ENCODE measurements at places on chromosomes 5 and 9.

- peaks cover 13% of the 10 kb centered on the region for H3K4me1 ChIP-seq
- no peak for ATAC-seq
- no peak overlapping the region for H3K27ac ChIP-seq
- H3K27me3 ChIP-seq = no peaks in the 10 kb centered on the region
- H3K4me3 ChIP-seq = no peak overlapping the region
These were observed 11.6 kb downstream of the SKIC3 start for GRCh38 chr5:95543017-95543705.

- no peaks in the 10 kb centered on the region for H3K27me3 ChIP-seq
- no peaks in the 10 kb centered on the region for H3K4me1 ChIP-seq
- ATAC-seq = no peak
- H3K27ac ChIP-seq = no peak overlapping the region
These were observed 1.6 kb upstream of the DNAH5 start for GRCh38 chr5:13946111-13946510.

DNA sequence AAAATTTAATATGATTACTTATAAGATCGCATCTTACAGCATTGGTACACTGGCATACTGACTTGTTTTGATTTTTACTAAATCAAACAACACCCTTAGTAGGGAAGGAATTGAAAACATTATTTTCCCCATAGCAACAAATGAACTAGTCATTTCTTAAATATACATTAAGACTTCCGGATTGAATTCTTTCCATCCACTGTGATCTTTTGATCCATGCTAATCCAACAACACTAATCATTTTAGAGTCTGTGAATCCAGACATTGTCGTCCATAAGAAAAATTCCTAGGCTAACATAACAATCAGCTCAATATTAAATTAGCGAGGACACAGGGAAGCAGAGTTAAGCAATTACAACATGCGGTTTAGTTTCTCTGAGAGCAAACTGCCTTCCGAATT lies 21.6 kb upstream of the ERAP1 start:
- H3K4me1 ChIP-seq = no peaks in the 10 kb centered on the region
- no peak overlapping the region for H3K4me3 ChIP-seq
- no peaks in the 10 kb centered on the region for H3K36me3 ChIP-seq

GRCh38 chr5:154166901-154167791 lies 23.4 kb upstream of the GALNT10 start:
- H3K4me3 ChIP-seq = no peak overlapping the region
- no peaks in the 10 kb centered on the region for H3K36me3 ChIP-seq
- H3K4me1 ChIP-seq = peaks cover 11% of the 10 kb centered on the region
- H3K27ac ChIP-seq = no peak overlapping the region

DNA sequence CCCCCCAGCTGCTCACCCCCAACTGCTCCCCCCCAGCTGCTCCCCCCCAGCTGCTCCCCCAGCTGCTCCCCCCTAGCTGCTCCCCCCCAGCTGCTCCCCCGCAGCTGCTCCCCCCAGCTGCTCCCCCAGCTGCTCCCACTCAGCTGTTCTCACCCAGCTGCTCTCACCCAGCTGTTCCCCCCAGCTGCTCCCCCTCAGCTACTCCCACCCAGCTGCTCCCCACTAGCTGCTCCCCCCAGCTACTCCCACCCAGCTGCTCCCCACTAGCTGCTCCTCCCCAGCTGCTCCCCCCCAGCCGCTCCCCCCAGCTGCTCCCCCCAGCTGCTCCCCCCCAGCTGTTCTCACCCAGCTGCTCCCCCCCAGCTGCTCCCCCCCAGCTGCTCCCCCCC lies 22.8 kb upstream of the AHRR start:
- no peaks in the 10 kb centered on the region for H3K27me3 ChIP-seq
- no peak overlapping the region for H3K27ac ChIP-seq
- no peaks in the 10 kb centered on the region for H3K4me1 ChIP-seq
- no peak overlapping the region for H3K4me3 ChIP-seq
- ATAC-seq = no peak
- peaks cover 10% of the 10 kb centered on the region for H3K36me3 ChIP-seq

DNA sequence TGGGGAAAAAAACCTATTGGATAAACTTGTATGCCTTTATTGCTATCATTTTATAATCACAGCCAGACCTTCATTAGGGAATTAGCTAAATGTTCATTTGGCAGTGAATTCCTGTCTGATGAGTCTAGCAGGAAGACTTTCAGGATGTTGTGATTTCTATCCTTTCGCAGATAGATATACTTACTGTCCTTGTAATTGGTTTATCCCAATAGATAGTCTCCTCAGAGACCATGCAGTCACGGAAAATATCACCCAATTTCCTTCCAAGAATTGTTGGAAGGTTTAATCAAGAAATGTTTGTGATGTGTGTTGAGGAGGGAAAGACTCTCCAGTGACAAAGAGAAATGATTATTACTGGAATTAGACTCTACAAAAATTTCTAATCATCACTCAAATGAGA lies 1937.9 kb upstream of the WWC1 start:
- no peaks in the 10 kb centered on the region for H3K27me3 ChIP-seq
- no peak overlapping the region for H3K4me3 ChIP-seq
- ATAC-seq = no peak
- H3K4me1 ChIP-seq = no peaks in the 10 kb centered on the region
- no peak overlapping the region for H3K27ac ChIP-seq
- no peaks in the 10 kb centered on the region for H3K36me3 ChIP-seq

GRCh38 chr5:72709341-72709740 lies 107.1 kb upstream of the TNPO1 start:
- no peak overlapping the region for H3K4me3 ChIP-seq
- H3K36me3 ChIP-seq = no peaks in the 10 kb centered on the region
- ATAC-seq = no peak
- H3K4me1 ChIP-seq = no peaks in the 10 kb centered on the region
- H3K27me3 ChIP-seq = no peaks in the 10 kb centered on the region

DNA sequence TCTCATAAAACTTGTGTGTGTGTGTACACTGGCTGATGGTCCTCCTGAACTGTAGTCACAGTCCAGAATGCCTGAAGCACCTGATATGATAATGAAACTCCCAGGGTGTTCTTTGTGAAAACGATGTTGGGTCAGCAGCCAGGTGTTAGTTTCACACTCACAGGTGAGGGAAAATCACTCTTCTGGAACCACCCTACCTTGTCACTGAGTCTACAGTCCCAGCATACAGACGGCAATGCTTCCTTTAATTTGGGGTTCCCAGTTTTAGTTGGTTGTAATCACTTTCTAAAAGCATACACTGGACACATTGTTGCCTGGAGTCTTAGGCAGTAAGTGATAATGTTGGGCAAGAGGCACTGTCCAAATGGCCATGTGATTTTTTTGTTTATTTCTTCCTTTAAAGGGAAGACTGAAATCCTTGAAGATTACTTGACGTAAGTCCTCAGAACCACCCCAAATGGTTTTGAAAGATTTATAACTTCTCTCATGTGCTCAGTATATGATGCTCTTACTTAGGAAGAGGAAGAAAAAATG lies 18.2 kb upstream of the MGAT1 start:
- ATAC-seq = peak; percentile 75

DNA sequence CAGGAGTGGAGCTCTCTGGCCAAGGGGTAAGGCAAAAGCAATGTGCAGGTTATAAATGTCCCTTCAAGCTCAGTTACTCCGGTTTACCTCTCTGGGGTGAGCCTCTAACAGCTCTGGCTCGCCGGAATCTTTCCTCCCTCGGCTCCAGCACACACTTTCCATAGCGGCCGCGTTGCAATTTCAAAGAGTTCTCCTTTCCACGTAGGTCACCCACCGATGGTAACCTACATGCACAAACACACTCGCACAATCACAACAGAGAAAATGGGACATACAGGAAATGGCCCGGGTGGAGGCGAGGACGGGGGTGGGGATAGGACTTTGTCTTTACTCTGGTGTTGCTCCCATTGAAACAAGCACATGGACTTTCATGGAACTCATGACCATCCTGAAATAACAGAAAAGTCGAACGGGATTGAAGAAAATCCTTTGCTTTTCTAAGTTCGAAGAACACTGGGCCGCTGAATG lies 1.2 kb downstream of the LHFPL2 start:
- no peaks in the 10 kb centered on the region for H3K4me1 ChIP-seq
- no peaks in the 10 kb centered on the region for H3K36me3 ChIP-seq
- H3K27me3 ChIP-seq = no peaks in the 10 kb centered on the region
- ATAC-seq = no peak
- peak overlapping the region; percentile 91 for H3K4me3 ChIP-seq

DNA sequence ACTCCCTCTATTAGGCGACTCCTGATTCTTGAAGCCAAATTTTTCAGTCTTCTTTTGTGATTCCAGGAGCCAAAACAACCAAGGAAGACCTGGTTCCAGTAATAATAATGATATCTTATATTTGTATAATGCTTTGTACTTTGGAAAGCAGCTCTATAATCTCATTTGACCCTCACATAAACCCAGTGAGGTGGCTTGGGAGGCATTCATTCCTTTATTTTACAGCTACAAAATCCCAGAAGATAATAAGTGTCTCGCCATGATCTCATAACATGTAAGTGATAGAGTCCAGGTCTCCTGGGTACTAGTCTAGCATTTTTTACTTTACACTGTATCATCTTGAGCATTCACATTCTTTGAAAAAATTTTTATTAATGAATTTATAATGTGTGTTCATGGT lies 143.1 kb downstream of the ACTBL2 start:
- no peaks in the 10 kb centered on the region for H3K36me3 ChIP-seq
- no peak overlapping the region for H3K27ac ChIP-seq
- H3K27me3 ChIP-seq = no peaks in the 10 kb centered on the region

GRCh38 chr9:8649160-8649559 lies 849.6 kb upstream of the DMAC1 start:
- H3K27ac ChIP-seq = no peak overlapping the region
- ATAC-seq = no peak
- no peaks in the 10 kb centered on the region for H3K4me1 ChIP-seq
- H3K27me3 ChIP-seq = no peaks in the 10 kb centered on the region
- H3K4me3 ChIP-seq = no peak overlapping the region
- H3K36me3 ChIP-seq = no peaks in the 10 kb centered on the region

GRCh38 chr5:43482490-43483297 lies 971 bp downstream of the TMEM267 start:
- no peak for ATAC-seq
- H3K27me3 ChIP-seq = no peaks in the 10 kb centered on the region
- peaks cover 7% of the 10 kb centered on the region for H3K4me1 ChIP-seq

- no peak overlapping the region for H3K27ac ChIP-seq
- ATAC-seq = no peak
- no peaks in the 10 kb centered on the region for H3K27me3 ChIP-seq
- H3K36me3 ChIP-seq = no peaks in the 10 kb centered on the region
- no peak overlapping the region for H3K4me3 ChIP-seq
- peaks cover 29% of the 10 kb centered on the region for H3K4me1 ChIP-seq
These were observed 167.7 kb upstream of the MPDZ start for GRCh38 chr9:13446938-13447842.

- peaks cover 40% of the 10 kb centered on the region for H3K36me3 ChIP-seq
- no peak overlapping the region for H3K27ac ChIP-seq
These were observed 75.9 kb downstream of the DAP start for GRCh38 chr5:10685115-10685521.

DNA sequence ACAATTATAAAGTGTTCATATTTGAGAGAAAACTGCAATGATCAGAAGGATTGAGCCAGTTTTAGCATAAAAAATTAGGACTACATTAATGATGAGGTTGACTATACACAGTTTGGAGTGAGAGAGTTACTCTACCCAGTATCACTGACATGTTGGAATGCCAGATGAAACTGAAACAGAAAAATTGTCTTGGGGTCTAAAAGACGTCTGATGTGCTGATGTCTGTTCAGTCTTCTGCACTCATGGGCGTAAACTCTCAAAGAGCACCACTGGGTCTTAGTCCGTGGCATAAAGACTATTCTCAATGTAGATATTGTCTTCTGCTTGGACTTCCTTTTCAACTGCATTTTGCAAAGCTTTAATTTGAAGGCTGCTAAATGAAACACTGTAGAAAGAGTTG lies 29.5 kb downstream of the HAVCR1 start:
- peaks cover 6% of the 10 kb centered on the region for H3K27me3 ChIP-seq
- H3K4me3 ChIP-seq = no peak overlapping the region
- H3K27ac ChIP-seq = no peak overlapping the region
- no peaks in the 10 kb centered on the region for H3K4me1 ChIP-seq

GRCh38 chr5:62354028-62354874 lies 48.2 kb downstream of the KIF2A start:
- H3K36me3 ChIP-seq = peaks cover 72% of the 10 kb centered on the region
- H3K27me3 ChIP-seq = no peaks in the 10 kb centered on the region
- no peak for ATAC-seq
- H3K27ac ChIP-seq = no peak overlapping the region

GRCh38 chr5:132434416-132435286 lies 55.9 kb downstream of the IRF1 start:
- H3K27ac ChIP-seq = peak overlapping the region; percentile 76
- no peaks in the 10 kb centered on the region for H3K27me3 ChIP-seq
- no peaks in the 10 kb centered on the region for H3K36me3 ChIP-seq
- H3K4me3 ChIP-seq = no peak overlapping the region

DNA sequence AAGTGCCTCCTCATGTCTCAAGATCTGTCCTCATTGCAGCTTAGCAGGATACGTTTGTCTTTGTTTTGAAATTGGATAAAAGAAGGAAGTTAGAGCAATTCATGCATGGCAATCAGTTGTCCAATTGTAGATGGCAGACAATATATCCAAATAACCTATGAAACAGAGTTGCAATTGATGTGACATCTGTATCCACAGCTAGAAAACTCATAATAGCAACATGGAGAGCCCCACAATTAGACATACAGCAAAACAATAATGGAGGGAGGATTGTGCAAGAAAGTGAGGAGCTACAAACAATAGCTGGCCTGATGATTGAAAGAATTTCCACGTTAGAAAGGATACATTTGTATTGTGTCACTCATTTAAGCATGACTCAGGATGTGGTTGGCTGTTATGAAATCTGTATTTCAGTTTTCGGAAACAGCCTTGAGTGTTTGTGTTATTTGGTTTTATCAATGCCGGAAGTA lies 132.0 kb downstream of the FAM174A start:
- no peaks in the 10 kb centered on the region for H3K4me1 ChIP-seq
- no peaks in the 10 kb centered on the region for H3K36me3 ChIP-seq
- peak; percentile 46 for ATAC-seq
- H3K27ac ChIP-seq = no peak overlapping the region

DNA sequence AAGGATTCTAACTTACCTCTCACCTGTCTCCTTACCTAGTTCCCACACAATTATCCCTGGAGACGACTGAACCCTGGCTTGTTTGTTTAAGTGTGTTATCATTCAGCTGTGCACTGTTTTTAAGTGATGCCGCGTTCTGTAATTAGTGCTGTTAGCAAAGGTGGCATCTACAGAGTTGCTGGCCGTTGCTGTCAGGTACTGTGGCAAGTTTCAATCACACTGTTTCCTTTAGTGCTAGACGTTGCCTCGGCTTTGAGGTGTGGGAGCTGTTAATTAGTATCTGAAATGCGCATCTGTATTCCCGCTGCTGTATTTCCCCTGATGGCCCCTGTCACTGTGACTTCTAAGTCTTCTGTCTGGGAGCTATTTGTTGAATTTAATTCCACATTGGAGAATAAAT lies 193.8 kb upstream of the GAS1 start:
- no peak for ATAC-seq
- H3K4me3 ChIP-seq = no peak overlapping the region
- H3K36me3 ChIP-seq = no peaks in the 10 kb centered on the region
- H3K4me1 ChIP-seq = peaks cover 6% of the 10 kb centered on the region

Data from gastroesophageal sphincter (tissue), 4 donors.